Natural killer cell (primary cell): ENCODE measurements at places on chromosomes 6 and 20. TPM values are rescaled to one million over a fixed set of nuclear protein-coding genes. Genes with fewer than 3 reads are reported as not detected.

Gene VPS52
- total RNA-seq, result 99.4 TPM

Gene CRISP2
- total RNA-seq, result not detected

Gene XKR7
- not detected for total RNA-seq

Gene TGM2
- not detected for total RNA-seq

Gene TFAP2A
- total RNA-seq, result not detected

Gene PRDM1
- 177 TPM for total RNA-seq

Gene PLN
- not detected for total RNA-seq

Gene SOX18
- not detected for total RNA-seq

DNA sequence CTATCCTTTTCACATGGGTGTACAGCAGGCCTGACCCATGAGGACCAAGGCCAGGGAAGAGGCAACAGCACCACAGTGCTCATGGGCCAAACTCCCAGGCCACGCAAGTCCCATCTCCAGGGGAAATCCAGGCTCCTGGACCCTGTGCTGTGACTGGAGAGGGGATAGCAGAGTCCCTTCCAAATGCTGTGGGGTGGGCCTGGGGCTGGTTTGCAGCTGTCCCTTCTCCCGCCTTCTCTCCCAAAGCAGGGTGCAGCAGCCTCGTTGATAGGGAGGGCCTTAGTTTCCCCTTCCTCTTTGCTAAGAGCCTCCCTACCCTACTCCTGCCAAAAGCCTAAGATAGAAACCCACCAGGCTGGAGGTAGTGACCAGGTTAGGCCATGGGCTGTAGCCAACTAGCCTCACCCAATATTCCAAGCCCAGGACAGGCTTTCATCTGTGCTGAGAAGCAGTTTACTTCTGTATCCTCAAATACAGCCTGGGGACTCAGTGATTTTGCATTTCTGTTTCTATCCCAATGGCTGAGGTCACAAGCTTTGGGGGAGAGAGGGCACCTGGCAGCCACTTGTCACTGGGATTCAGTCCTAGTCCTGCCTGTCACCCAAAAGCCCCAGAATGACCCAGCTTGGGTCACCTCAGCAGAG is 1.4 kb downstream of the CTSZ start:
- no peak for DNase-seq

DNA sequence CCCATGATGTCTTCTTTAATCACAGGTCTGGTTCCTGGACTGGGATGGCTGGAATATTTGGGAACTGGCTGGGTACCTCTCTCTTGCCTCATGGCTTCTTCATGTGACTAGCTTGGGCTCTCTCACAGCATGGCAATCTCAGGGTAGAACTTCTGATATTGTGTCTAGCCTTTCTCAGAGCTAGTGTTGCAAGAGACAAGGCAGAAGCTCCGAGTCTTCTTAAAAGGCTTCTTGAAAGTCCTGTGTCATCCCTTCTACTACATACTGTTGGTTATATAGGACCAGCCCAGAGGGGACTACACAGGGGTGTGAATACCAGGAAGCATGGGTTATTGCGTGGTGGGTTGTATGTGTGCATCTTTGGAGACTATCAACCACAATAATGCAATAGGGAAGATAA is 23.3 kb downstream of the BCAS1 start:
- DNase-seq, result no peak

DNA sequence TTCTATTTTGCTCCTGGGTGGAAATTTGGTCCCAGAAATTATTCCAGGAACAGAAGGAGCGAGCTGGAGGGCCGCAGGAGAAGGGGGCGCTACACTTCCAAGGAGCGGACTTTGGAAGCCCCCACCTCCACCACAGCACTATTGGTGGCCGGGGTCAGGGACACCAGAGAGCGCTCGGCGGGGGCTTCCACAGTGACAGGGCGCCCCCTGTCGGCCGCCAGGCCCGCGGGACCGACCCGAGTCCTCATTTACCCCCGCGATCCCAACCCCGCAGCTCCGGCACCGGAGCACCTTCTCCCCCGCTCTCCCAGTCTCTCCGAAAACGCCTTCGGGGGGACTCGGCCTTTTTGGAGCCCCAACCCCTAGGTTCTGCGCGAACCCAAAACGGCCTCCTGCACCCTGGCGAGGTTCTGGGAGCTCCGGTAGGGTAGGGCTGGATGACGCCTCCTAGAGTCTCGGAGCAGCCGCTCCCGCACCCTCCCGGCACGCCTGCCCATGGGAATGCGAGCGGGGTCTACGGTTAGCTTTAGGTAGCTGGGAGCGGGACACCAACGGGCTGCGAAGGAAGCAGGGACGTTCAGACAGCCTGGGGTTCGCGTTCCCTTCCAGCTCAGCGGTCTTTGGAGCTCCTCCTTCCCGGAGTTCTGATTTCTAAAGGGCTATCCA is 2.4 kb upstream of the FOXA2 start:
- no peak for DNase-seq

DNA sequence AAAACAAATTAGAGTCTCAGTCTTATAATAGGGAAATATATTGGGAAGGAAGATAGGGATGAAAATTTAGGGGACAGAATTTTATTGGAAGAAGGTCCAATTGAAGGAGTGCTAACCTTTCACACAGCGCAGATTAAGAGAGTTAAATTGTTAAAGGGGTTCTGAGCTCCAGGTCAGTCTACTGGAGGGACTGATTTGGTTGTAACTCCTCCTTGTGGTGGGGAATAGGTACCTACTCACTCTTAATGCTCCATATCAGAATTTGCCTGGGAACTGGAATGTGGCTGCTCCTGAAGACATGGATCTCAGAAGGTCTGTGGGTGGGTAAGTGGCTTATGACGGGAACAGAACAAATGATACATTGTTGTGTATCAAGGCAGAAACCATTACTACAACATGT is 143.5 kb downstream of the FLRT3 start:
- no peak for DNase-seq

DNA sequence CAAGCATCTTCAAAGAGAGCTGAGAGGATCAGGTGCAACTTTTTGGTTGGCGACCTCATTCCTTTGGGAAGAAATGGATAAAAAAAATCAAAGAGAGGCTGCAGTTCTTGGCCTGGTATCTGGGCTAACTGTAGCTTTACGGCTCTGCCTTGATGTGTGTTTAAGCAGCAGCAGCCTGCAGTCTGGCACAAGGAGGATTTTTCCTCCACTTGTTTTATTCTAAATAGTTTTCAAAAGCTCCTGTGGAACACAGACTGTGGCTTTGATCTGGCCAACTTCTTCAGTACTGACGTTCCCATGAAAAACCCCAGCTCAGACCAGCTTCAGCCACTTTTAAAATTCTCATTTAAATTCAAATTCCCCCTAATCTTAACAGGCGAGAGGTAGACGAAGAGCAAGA is 137.3 kb downstream of the HDGFL1 start:
- DNase-seq, result no peak

- DNase-seq, result no peak
Observed at GRCh38 chr6:130148181-130148580, 74.6 kb downstream of the SAMD3 start.

GRCh38 chr20:24964506-24964840 is 15.4 kb downstream of the CST7 start:
- DNase-seq, result no peak

- no peak for DNase-seq
Observed at GRCh38 chr6:44800171-44800783, 412.8 kb downstream of the CDC5L start.

DNA sequence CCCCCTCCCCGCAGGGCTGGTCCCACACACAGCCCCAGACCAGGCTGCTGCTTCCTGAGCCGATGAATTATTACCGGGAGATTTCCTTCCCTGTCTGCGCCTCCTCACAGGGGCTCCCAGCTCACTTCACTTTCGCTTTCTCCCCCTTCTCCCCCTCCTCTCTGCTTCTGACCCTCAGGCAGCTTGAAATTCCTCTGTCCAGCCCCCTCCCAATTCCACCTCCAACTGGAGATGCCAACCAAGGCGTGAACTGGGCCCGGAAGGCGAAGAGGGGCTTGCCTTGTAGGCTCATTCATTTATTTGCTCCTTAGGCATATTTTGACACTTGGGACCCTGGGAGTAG is 1.7 kb upstream of the TCF15 start:
- DNase-seq, result no peak

DNA sequence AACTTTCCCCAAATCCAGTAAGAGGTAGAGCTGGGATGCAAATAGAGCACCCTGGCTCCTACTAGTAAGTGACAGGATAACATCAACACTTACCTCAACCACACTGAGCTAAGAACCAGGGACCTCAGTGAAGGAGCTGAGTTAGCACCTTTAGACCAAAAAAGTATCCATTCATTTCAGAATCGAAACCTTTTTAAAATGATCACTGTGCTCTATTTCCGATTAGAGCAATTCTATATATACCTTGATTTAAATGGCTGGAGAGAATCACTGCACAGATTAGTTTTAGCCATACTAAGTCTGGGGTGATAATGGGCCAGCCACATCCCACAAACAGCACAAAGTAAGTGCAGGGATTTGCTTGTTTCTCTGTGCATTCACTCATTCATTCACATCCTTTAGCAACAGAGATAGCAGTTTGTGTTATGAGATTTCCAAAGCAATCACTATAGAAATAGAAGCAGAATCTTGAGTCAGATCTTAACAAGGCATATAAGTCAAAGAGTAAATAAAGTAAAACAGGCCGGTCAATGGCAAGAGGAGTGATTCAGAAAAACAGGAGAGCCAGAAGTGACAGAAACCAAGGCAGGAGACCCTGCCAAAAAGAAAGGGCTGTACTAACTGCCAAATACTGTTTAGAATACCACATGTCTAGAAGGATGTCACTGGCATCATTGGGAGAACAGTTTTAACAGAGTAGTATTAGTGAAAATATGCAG is 136.3 kb downstream of the KIF13A start:
- DNase-seq, result no peak

DNA sequence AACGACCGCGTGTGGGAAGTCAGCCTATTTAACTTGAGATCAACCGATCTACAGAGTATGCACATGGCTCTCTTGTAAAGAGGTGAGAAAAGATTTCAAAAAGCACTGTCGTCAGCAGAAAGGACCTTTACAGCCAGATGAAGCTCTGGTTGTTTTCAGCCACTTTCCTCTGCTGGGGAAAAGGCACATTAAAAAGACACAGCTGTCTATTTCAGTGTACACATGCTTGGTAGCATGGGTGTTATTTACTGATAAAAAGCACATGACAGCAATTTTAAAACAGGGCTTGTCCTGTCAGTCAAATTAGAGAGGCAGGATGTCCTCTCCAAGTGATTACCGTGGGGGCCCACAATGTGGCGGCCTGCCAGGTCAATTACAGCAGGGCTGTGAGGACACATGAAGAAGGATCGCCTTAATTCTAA is 188.9 kb downstream of the PRKN start:
- DNase-seq, result no peak

DNA sequence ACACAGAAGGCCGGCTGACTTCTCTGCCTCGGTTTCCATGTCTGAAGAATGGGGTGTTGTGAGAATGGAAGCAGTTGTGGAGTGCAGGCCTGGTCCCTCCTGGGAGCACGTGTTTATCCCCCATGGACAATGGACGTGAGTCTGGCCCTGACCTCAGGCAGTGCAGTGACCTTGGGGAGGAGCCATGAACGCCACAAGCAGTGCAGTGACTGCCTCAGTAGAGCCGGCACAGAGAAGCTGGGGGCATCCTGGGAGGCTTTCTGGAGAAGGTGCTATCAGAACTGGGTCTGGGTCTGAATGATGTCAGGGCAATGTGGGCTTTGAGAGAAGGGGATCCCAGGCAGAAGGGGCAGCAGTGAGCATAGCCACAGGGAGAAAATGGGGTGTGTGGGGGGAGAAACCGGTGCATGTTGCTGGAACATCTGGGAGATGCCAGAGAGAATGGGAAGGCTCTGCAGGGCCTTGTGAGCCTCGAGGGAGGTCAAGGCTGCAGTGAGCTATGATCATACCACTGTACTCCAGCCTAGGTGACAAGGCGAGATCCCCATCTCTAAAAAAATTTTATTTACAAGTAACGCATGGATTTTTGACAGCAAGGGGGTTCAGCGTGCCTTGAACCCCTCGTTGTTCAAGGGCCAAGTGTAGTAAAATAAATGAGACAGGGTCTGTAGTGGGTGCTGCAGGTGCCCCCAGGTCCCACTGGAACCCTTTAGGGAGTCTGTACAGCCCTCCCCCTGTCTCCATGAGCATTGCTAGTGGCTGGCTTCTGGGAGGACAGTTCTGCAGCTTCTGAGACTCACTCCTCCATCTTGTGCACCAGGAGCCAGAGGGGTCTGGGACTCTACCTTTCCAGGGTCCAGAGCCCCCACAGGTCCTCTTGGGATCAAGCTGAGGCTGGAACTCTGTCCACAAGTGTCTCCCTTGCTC is 27.0 kb upstream of the ZBP1 start:
- DNase-seq, result no peak

DNA sequence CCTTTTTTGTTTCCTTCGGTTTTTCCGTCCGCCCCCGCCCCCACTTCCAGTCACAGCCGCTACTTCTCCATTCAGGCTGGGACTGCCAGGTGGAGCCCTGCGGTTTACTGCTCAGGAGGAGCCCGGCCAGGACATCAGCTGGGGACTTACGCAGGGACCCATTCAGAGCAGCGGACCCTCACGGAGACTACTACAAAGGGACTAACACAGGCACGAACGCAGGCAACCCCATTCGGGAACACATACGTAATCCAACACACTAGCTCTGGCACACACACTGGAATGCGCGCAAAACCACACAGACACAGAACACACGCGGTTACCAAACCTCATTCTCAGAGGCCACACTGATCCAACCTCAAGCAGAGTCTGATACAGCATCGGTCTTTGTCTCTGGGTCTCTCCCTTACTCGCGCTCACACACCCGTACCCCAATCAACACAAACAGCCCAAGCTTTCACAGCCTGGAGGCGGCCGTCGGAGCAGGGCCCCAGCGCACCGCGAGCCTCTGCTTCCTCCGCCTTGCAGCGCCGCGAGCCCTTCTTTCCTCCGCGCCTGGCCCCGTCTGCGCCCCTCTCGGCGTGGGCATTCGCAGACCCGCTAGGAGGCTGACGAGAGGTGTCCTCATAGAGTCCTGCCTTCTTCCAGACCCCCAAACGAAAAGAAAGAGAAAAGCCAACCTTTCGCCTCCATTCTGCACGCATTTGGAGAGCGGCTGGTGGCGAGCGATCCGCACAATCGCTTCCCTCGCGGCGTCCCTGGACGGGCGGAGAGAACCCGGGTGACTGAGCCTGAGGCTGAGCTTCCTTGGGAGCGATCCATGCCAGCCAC is 1.1 kb upstream of the SLC32A1 start:
- peak; percentile 24 for DNase-seq

GRCh38 chr20:25579081-25579770 is 6.1 kb downstream of the NINL start:
- DNase-seq, result no peak

GRCh38 chr6:147384029-147384428 is 124.5 kb upstream of the SAMD5 start:
- DNase-seq, result no peak
